ENCODE measurements at places on chromosomes 6 and 20.

GRCh38 chr6:104087765-104088164, 772.0 kb downstream of the HACE1 start:
- DNase-seq: no peak

- no peak for DNase-seq
Observed at GRCh38 chr20:53359425-53359824, 234.2 kb downstream of the ZNF217 start.

- DNase-seq: no peak
Observed at GRCh38 chr6:150622476-150622875, 22.8 kb downstream of the PLEKHG1 start.

- DNase-seq: no peak
Observed at GRCh38 chr6:85675030-85675819, 32.5 kb upstream of the SYNCRIP start.

- no peak for DNase-seq
Observed at GRCh38 chr20:9884666-9885065, 45.8 kb upstream of the PAK5 start.

- no peak for DNase-seq
Observed at GRCh38 chr6:111576291-111576690, 29.4 kb downstream of the TRAF3IP2 start.

DNA sequence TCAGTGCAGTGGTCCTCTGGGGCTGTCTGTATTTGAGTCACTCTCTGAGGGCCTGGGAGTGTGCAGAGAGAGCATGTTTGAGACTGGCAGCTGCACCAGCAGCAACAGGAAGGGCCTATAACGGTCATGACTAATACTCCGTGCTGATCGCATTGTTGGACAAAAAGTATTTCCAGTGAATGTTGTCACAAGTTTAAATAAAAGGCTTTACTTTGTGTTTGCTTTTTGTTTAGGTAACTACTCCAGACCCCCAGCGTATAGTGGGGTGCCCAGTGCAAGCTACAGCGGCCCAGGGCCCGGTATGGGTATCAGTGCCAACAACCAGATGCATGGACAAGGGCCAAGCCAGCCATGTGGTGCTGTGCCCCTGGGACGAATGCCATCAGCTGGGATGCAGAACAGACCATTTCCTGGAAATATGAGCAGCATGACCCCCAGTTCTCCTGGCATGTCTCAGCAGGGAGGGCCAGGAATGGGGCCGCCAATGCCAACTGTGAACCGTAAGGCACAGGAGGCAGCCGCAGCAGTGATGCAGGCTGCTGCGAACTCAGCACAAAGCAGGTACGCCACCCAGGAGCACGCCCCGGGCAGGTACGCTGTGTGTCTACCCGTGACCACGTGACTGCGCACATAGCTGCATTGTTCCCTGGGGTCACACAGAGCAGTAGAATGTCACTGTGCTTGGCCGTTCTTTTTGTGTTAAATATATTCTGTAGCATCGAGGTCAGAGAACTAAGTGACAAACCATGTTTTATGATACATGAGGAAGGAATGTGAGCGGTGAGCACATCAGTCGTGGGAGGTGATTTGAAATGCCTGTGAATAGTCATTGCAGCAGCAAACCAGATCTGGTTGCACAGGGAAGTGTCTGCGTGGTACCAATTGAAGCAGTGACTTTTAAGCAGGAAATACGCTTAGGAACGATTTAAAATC, 174.7 kb downstream of the TMEM242 start:
- no peak for DNase-seq

GRCh38 chr6:24078200-24078599, 47.8 kb upstream of the NRSN1 start:
- no peak for DNase-seq

DNA sequence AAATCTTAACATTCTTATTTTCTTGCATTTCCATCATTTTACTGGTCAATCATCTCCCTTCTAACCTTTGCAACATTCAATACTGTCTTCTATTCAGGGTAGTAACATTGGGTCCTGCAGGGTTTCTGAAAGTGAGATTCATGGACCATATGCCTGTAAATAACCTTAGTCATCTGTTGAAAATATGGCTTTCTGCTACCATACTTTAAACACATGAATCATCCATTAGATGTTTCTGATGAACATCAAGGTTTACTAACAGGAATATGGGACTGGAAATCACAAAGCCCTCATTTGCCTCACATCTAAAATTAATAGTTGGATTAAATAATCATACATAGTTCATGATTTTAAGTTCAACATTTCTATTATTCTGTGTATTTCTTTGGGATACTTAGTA, 475.9 kb upstream of the MARCKS start:
- DNase-seq: no peak

- DNase-seq: no peak
Observed at GRCh38 chr20:47576516-47577033, 74.9 kb downstream of the NCOA3 start.

GRCh38 chr6:101513181-101513580, 119.7 kb downstream of the GRIK2 start:
- no peak for DNase-seq

DNA sequence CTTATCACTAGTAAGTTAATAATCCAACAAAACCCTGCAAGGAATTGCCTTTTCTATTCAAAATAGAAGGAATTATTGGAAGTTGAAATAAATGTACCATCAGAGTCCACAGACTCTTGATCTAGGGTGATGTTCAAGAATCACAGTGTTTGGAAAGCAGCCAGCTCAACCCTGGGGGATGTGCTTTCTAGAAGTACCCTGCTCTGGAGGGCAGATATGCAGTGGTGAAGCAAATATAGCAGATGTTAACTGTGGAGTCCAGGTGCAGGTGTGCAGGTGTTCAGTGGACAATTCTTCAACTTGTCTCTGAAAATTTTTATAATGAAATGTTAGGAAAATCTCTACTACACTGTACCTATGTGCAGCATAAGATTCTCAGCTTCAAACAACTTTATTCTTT, 9.1 kb upstream of the INSM1 start:
- DNase-seq: no peak

DNA sequence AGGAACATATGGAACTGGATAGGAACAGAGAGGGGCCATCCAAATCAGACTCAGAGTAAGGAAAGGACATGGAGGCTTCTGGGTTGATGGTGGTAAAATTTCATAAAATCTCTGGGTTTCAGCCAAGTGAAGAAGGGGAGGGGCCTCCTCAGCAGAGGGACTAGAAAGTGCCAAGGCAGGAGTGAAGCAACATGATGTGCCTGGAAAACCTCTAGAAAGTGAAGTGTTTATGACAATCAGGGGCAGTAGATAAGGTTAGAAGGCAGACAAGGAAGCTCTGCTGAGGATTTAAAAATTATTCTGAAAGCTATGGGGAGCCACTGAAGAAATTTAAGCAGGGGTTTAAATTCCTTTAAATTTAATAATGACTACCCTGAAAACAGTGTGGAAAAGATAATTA, 126.0 kb upstream of the TENT5A start:
- DNase-seq: no peak

DNA sequence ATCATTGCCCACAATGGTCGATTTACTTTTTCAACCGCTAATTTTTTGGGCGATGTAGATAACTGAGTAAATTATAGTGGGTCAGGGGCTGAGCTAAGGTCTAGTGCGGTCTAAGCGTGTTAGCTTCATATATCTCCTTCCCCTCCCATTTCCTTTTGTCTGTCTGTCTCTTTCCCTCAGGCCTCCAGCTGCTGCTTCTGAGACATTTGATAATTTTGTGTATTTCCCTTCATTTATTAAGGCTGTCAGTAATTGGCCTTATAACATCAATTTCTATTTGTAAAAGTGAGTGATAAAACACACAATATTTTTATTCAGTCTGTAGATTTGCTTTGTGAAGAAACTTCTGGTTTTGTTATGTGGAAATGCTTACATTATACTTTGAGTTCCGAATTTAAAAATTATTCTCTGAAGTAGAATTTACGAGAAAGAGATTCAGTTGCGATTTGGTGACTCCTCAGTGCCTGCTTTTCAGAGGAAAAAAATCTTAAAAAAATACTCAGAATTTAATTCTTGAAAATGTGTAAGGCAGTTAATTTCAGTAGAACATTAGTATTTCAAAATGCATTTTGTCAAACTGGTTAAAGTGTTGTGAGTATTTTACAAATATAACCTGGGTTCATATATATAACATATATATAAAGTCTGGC, 1.4 kb downstream of the TMEM170B start:
- no peak for DNase-seq

GRCh38 chr6:21665110-21665391, 71.5 kb downstream of the SOX4 start:
- DNase-seq: no peak

- no peak for DNase-seq
Observed at GRCh38 chr6:37663019-37663810, 34.5 kb downstream of the MDGA1 start.

- no peak for DNase-seq
Observed at GRCh38 chr6:155387481-155387880, 68.2 kb downstream of the NOX3 start.

GRCh38 chr6:128827675-128828464, 55.1 kb upstream of the LAMA2 start:
- DNase-seq: no peak

GRCh38 chr6:29850011-29850553, 22.5 kb downstream of the HLA-G start:
- DNase-seq: no peak

DNA sequence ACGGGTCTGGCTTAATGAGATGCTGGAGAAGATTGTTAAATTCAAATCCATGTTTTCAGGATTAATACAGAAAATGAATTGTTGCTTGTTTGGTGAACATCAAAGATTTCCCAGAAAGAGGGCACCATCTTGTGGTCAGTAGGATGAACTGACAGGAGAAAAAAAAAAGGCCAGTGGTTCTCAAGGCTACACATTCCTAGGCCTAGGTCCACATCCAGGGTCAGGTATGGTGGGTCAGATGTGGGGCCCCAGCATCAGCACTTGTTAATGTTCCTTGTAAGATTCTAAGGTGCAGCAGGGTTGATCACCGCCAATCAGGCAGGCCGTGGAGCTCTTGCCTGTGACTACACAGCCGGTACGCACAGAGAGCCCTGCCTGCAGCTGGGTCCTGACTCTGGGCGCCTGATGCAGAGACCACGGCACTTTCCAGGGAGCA, 34.0 kb upstream of the FOXO3 start:
- DNase-seq: no peak

- DNase-seq: no peak
Observed at GRCh38 chr6:85856235-85856634, 213.5 kb upstream of the SYNCRIP start.

GRCh38 chr20:15882553-15882952, 690.7 kb downstream of the KIF16B start:
- DNase-seq: no peak

GRCh38 chr20:36745234-36745926, 510 bp downstream of the NDRG3 start:
- no peak for DNase-seq

DNA sequence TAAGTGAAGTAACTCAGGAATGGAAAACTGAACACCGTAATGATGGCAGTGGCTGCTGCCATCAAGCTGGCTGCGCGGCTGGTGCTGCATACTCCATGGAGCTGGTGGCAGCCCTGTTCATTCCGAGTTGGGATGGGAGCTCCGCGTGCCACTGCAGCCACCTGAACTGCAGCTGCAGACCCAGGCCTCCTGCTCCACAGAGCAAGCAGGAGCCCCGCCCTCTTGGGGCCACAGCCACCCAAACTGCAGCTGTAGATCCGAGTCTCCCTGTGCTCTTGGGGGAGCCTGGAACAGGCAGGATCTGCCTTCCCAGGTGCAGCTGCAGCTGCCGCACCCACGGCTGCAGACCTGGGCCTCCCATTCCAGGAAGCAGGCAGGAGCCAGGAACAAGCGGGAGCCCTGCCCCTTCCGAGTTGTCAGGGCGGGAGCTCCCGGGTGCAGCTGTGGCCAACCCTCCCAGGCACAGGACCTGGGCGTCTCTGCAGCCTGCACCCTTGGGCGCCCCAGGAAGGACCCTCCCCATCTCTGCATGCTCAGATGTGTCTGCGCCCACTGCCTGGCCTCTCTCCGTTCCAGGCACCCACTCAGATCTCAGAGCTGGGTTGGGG, 120.2 kb downstream of the GMPR start:
- DNase-seq: no peak

DNA sequence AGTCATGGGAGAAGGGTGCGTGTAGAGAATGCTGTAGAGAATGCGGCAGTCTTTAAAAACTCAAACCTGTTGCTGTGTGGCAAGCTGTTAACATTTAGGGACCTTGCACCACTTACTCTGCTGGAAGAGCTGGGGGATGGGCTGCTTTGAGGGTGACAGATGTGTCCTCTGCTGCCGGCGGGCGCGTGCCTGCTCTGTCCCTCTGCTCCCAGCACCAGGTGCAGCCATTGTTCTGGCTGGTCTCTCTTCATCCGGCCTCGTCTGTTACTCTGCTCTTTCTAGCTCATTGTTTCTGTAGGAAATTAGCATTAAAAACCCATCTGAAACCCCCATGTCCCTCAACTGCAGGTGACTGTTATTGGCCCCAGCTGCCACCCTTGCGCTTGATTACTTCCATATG, 78.5 kb downstream of the CBFA2T2 start:
- no peak for DNase-seq

GRCh38 chr6:44012078-44012493, 115.2 kb downstream of the MRPL14 start:
- no peak for DNase-seq

GRCh38 chr6:15421945-15422733, 176.3 kb downstream of the JARID2 start:
- DNase-seq: no peak

GRCh38 chr6:165716886-165717285, 53.8 kb upstream of the PDE10A start:
- no peak for DNase-seq

GRCh38 chr6:613981-614380, 42.9 kb downstream of the HUS1B start:
- DNase-seq: no peak

GRCh38 chr6:140988780-140989179, 1143.9 kb upstream of the GJE1 start:
- no peak for DNase-seq

DNA sequence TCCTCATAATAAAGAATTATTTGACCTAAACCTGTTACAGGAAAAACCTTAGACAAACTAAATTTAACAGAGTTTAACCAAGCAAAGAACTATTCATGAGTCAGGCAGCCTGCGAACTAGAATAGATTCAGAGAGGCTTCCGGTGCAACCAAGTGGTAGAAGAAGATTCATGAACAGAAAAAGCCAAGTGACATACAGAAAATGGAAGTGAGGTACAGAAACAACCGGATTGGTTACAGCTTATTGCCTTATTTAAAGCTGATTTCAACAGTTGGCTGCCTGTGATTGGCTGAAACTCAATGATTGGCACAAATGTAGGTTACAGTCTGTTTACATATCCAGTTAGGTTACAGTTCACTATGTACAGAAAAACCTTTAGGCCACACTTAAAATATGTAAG, 10.1 kb downstream of the PPP1R3G start:
- DNase-seq: no peak

DNA sequence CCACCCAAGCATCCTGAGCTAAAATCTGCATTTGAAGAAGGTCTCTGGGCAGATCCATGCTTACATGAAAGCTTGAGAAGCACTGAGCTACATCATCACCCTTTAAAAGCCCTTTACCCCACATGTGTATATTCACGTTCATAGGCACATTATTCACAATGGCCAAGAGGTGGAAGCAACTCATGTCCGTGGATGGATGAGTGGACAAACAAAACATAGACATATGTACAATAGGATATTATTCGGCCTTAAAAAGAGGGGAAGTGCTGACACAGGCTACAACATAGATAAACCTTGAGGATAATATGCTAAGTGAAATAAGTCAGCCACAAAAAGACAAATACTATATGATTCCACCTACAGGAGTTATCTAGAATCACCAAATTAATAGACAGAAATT, 17.6 kb downstream of the ADGRF5 start:
- no peak for DNase-seq

Data from effector memory CD4-positive, alpha-beta T cell (primary cell).